Stomach (tissue), 19 donors: ENCODE measurements at places on chromosomes 4 and X.
A peak's percentile ranks its signal among the peaks of the same experiment; 100 is the strongest.

GRCh38 chr4:177455561-177455970, 13.3 kb upstream of the AGA start:
- no peak overlapping the region for H3K4me3 ChIP-seq
- DNase-seq = no peak
- H3K36me3 ChIP-seq = no peaks in the 10 kb centered on the region

GRCh38 chr4:139791681-139792080, 126.1 kb downstream of the MGST2 start:
- H3K4me1 ChIP-seq = peaks cover 8% of the 10 kb centered on the region
- no peak overlapping the region for H3K27ac ChIP-seq
- H3K4me3 ChIP-seq = no peak overlapping the region
- DNase-seq = no peak
- H3K27me3 ChIP-seq = no peaks in the 10 kb centered on the region

GRCh38 chr4:152525878-152526277, 10.0 kb downstream of the FBXW7 start:
- no peak for DNase-seq
- no peak overlapping the region for H3K27ac ChIP-seq
- H3K4me3 ChIP-seq = no peak overlapping the region
- peaks cover 11% of the 10 kb centered on the region for H3K36me3 ChIP-seq
- H3K27me3 ChIP-seq = no peaks in the 10 kb centered on the region

- H3K27ac ChIP-seq = no peak overlapping the region
- peaks cover 24% of the 10 kb centered on the region for H3K4me1 ChIP-seq
- H3K27me3 ChIP-seq = no peaks in the 10 kb centered on the region
- peak; percentile 66 for DNase-seq
- H3K4me3 ChIP-seq = no peak overlapping the region
Measured at GRCh38 chr4:71270901-71271300, 67.9 kb upstream of the SLC4A4 start.

DNA sequence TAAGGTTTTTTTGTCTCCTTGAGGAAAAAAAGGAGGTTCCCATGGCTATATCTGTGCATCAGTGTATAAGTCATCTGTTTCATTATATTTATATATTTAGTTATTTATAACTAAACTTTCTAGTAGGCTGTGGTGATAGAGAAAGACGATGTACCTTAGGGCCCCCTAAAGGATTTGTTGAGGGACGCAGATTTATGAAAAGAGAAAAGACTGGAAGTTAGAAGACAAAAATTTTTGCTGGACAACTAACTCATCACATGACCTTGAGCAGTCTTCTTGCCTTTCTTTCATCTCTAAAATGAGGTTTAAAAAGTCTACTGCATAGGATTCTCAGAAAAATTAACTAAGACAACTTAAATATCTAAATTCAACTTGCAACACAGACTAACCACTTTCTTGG, 6.1 kb downstream of the GASK1B start:
- no peak overlapping the region for H3K27ac ChIP-seq
- H3K4me1 ChIP-seq = no peaks in the 10 kb centered on the region
- H3K27me3 ChIP-seq = no peaks in the 10 kb centered on the region
- no peaks in the 10 kb centered on the region for H3K36me3 ChIP-seq
- peak overlapping the region; percentile 51 for H3K4me3 ChIP-seq
- no peak for DNase-seq

- no peak for DNase-seq
- no peaks in the 10 kb centered on the region for H3K36me3 ChIP-seq
- H3K4me1 ChIP-seq = no peaks in the 10 kb centered on the region
- no peaks in the 10 kb centered on the region for H3K27me3 ChIP-seq
- no peak overlapping the region for H3K4me3 ChIP-seq
Measured at GRCh38 chrX:30253257-30253656, 6.3 kb downstream of the MAGEB1 start.

GRCh38 chrX:24131476-24131875, 18.1 kb upstream of the ZFX start:
- no peaks in the 10 kb centered on the region for H3K36me3 ChIP-seq
- no peak overlapping the region for H3K4me3 ChIP-seq
- DNase-seq = no peak
- H3K27ac ChIP-seq = no peak overlapping the region

- DNase-seq = peak; percentile 58
- no peak overlapping the region for H3K27ac ChIP-seq
- no peak overlapping the region for H3K4me3 ChIP-seq
- no peaks in the 10 kb centered on the region for H3K36me3 ChIP-seq
- H3K27me3 ChIP-seq = no peaks in the 10 kb centered on the region
- no peaks in the 10 kb centered on the region for H3K4me1 ChIP-seq
Measured at GRCh38 chrX:134603806-134604700, 54.2 kb downstream of the PLAC1 start.

DNA sequence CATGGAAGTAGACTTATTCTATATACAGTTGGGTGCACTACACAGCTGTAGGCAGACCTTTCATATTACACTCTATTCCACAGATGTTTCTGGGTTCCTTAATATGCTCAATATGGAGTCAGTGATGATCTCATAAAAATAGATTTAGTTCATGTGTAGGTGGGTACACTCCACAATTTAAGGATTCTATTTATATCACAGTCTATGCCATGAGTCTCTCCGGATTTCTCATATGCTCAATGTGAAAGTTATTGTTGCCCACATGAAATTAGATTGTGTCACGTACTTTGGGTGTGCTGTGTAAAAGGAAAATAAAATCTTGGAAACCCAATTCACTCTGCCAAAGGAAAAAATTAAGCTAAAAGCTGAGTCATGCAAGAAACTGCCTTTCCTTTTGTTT, 32.5 kb upstream of the TASL start:
- H3K36me3 ChIP-seq = no peaks in the 10 kb centered on the region
- H3K27me3 ChIP-seq = no peaks in the 10 kb centered on the region
- no peaks in the 10 kb centered on the region for H3K4me1 ChIP-seq
- DNase-seq = no peak
- H3K27ac ChIP-seq = no peak overlapping the region

DNA sequence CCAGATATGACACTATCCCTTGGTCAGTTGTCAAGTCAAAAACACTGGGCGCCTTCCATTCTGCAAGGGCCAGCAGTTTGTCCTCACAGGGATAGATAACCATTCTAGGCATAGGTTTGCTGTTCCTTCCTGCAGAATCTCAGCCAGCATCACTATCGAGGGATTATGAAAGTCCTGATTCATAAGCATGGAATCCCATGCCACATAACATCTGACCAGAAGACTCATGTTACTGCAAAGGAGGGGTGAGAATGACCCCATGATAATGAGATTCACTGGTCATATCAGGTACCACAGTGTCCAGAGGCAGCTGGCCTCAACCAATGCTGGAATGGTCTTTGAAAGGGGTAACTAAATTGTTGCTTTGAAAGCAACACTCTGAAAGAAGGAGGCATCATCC, 84.7 kb downstream of the OTC start:
- H3K27ac ChIP-seq = no peak overlapping the region
- no peak for DNase-seq
- H3K27me3 ChIP-seq = no peaks in the 10 kb centered on the region

DNA sequence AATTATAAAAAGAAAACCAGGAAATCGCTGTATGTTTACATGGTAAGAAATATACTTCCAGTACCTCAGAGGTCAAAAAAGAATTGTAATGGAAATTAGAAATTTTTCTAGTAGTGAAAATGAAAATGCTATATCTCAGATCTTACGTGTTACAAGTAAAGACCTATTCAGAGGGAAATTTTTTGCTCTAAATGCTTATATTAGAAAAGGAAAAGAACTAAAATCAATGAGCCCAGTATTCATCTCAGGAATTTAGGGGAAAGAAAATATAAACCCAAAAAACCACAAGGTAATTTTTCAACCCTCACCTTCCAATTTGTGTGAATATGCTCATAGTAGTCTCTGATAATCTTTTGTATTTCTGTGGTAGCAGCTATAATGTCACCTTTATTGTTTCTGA, 145.6 kb downstream of the RAP1GDS1 start:
- DNase-seq = no peak
- no peaks in the 10 kb centered on the region for H3K27me3 ChIP-seq
- no peak overlapping the region for H3K27ac ChIP-seq
- no peak overlapping the region for H3K4me3 ChIP-seq
- no peaks in the 10 kb centered on the region for H3K36me3 ChIP-seq

GRCh38 chrX:16931371-16931770, 15.1 kb upstream of the REPS2 start:
- DNase-seq = no peak
- no peak overlapping the region for H3K4me3 ChIP-seq
- H3K27ac ChIP-seq = no peak overlapping the region
- H3K4me1 ChIP-seq = no peaks in the 10 kb centered on the region
- no peaks in the 10 kb centered on the region for H3K27me3 ChIP-seq
- H3K36me3 ChIP-seq = no peaks in the 10 kb centered on the region

DNA sequence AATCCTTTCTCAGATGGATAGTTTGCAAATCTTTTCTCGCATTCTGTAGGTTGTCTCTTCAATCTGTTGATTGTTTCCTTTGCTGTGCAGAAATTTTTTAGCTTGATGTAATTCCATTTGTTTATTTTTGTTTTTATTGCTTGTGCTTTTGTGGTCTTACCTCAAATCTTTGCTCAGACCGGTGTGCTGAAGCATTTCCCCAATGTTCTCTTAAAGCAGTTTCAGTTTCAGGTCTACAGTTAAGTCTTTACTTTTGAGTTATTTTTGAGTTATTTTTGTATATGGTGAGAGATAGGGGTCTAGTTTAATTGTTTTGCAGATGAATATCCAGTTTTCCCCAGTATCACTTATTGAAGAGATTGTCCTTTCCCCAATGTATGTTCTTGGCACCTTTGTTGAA, 18.2 kb upstream of the SLC25A14 start:
- peaks cover 8% of the 10 kb centered on the region for H3K27me3 ChIP-seq
- no peak overlapping the region for H3K27ac ChIP-seq
- no peaks in the 10 kb centered on the region for H3K4me1 ChIP-seq
- no peaks in the 10 kb centered on the region for H3K36me3 ChIP-seq
- no peak overlapping the region for H3K4me3 ChIP-seq
- DNase-seq = no peak

DNA sequence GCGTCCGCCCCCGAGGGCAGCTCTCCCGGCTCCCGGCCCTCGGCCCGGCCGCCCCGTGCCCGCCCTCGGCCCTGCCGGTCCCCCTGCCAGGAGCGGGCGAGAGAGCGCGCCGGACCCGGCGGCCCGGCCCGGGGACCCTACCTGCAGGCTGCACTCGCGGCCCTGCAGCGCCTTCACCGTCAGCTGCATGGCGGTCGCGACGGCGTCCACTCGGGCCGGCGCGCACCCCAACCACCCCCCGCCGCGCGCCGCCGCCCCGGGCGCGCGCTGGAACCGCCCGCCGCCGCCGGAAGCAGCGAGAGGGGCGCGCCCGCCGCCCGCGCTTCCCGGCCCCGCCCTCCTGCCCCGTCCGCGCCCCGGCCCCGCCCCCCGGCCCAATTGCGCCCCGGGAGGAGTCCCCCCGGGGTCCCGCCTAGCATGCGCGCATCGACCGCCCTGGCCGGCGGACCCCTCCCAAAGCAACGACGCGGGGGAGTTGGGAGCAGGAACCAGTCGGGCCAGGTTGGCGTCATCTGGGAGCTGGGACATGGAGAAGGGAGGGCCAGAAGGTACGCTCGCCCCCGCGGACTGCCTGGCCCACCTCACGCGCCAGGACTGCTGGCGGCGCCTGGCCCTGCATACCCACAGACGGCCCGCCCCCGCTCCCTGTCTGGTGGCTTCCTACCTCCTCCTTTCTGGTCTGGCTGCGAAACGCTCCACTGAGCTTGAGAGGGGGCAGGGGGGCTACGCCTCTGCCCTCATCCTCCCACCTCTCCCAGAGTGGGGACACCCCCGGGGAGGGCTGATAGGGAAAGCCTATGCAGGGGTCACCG, at the start of gene UBL4A:
TSS of gene UBL4A (minus strand) at position 220 of the 812 bp plus-strand sequence. CDS start at position 189, 31 bp downstream.
- peak within 1 kb of the TSS; percentile 83 for H3K27ac ChIP-seq
- peaks cover 57% of the 10 kb centered on the region for H3K4me1 ChIP-seq
- peak; percentile 63 for DNase-seq
- H3K27me3 ChIP-seq = no peaks in the 10 kb centered on the region
- H3K4me3 ChIP-seq = peak within 1 kb of the TSS; percentile 67

- no peaks in the 10 kb centered on the region for H3K27me3 ChIP-seq
- H3K4me1 ChIP-seq = no peaks in the 10 kb centered on the region
- no peak for DNase-seq
- H3K36me3 ChIP-seq = no peaks in the 10 kb centered on the region
- H3K4me3 ChIP-seq = no peak overlapping the region
Measured at GRCh38 chrX:17882680-17883079, 21.6 kb upstream of the RAI2 start.

- H3K36me3 ChIP-seq = no peaks in the 10 kb centered on the region
- no peaks in the 10 kb centered on the region for H3K4me1 ChIP-seq
- no peaks in the 10 kb centered on the region for H3K27me3 ChIP-seq
- no peak overlapping the region for H3K27ac ChIP-seq
- no peak overlapping the region for H3K4me3 ChIP-seq
Measured at GRCh38 chr4:30801876-30802275, 81.7 kb downstream of the PCDH7 start.

DNA sequence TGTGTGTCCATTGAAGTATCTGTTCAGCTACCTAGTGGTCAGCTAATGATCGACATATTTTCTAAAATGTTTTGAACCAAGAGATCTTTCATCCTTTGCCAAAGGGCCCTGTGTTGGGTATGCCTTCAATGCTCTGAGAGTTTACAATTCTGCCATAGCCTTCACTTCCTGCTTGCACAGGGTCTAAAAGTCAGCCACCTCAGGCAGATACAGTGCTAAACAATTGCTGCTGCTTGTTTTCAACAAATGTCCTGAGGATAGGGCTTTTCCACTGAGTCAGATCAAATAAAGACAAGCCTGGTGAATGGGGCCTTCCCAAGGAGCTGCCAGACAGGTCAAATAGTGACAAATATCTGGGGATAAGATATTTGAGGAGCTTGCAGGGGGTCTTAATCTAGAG, 16.7 kb downstream of the AMMECR1 start:
- no peaks in the 10 kb centered on the region for H3K4me1 ChIP-seq
- no peak overlapping the region for H3K27ac ChIP-seq
- no peak for DNase-seq
- H3K4me3 ChIP-seq = no peak overlapping the region
- no peaks in the 10 kb centered on the region for H3K27me3 ChIP-seq

GRCh38 chr4:139934708-139935195, 219.2 kb downstream of the MAML3 start:
- H3K27ac ChIP-seq = no peak overlapping the region
- H3K36me3 ChIP-seq = no peaks in the 10 kb centered on the region
- H3K27me3 ChIP-seq = no peaks in the 10 kb centered on the region
- no peak for DNase-seq
- no peak overlapping the region for H3K4me3 ChIP-seq
- H3K4me1 ChIP-seq = peaks cover 10% of the 10 kb centered on the region
